ENCODE measurements at places on chromosomes 16 and 17.

DNA sequence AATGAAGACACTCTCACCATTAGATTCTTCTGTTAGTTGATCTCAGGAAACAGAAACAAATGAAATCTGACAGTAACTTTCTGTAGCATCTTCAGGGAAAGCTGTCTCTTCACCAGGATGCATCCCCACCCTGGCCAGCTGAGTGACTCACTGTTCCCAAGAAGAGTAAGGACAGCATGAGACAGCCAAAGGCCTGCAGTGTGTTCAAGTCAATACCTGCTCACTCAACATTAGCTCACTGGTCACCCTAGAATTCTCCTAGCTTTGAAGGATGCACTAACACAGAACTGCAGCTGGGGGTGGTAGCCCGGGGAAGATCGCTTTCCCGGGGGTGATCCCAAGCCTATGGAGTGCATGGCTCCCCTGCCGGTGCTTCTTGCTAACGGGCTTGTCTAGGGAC is 28.2 kb upstream of the CLEC18B start:
- DNase-seq, result no peak

- DNase-seq, result no peak
Observed at GRCh38 chr16:49620158-49620868, 235.6 kb downstream of the ZNF423 start.

DNA sequence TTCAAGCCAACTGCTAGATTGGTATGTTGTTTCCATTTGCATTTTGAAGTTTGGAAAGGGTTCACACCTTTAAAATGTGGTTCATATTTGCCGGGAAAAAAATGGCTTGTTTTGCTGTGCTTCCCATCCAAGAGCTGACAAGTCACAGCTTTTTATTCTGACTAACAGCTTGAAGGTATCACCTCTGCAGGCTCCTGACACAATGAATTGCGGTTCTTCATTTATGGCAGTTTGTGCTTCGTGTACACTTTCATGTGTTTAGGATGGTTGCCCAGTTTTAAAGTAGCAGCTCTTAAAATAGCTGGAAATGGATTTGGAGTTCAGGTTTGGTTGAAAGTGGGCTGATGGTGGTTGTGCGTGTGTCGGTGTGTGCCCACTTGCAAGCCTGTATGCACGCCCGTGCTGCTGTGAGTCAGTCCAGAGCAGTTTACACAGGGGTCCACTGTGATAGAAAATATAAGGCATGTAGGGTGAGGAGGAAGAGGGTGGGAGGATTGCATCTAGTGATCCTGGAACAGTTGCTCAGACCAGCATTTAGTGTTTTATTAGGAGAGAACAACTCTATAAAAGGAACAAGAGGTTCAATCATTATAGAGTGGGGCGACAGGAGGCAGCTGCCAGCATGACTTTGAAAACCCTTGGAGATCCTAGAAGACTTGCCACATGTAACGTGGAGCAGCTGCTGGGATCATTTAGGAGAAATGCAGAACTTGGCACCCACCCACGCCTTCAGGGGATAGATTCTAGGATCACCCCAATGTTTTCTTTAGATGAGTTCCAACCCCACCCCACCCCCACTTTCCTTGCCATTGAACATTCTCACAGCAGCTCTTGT is 108.0 kb upstream of the TBX2 start:
- DNase-seq, result no peak

DNA sequence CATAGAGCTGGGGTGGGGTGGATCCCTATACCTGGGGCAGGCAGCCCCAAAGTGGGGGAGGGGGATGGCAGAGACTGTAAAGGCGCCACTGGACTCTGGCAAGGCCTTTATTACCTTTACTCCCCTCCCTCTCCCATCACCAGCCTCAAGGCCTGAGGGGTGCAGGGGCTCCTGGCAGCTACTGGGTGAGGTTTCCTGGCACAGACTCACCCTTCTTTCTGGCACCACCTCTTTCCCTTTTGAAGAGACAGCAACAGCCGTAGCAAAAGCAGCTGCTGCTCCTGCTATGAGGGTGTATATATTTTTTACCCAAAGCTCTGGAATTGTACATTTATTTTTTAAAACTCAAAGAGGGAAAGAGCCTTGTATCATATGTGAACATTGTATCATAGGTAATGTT is 17.6 kb downstream of the RAPGEFL1 start:
- no peak for DNase-seq

DNA sequence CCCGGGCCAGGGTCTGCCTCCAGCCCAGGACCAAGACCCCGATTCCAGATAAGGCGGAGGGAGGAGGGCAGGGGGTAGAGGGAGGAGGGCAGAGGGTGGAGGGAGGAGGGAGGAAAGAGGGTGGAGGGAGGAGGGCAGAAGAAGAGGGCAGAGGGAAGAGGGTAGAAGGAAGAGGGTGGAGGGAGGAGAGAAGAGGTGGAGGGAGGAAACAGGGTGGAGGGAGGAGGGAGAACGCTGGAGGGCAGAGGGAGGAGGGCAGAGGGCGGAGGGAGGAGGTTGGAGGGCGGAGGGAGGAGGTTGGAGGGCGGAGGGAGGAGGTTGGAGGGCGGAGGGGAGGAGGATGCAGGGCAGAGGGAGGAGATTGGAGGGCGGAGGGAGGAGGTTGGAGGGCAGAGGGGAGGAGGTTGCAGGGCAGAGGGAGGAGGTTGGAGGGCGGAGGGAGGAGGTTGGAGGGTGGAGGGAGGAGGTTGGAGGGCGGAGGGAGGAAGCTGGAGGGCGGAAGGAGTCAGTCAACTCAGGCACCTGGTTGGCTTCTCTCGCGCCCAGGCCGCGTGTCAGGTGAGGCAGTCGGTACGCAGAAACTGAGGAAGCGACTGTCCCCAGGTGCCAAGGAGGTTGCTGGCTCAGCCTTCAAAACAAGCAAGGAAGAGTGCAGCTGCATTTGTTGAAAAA is 65.2 kb downstream of the KLHDC4 start:
- no peak for DNase-seq

GRCh38 chr17:66016231-66016630 is 175.7 kb downstream of the CEP112 start:
- no peak for DNase-seq

DNA sequence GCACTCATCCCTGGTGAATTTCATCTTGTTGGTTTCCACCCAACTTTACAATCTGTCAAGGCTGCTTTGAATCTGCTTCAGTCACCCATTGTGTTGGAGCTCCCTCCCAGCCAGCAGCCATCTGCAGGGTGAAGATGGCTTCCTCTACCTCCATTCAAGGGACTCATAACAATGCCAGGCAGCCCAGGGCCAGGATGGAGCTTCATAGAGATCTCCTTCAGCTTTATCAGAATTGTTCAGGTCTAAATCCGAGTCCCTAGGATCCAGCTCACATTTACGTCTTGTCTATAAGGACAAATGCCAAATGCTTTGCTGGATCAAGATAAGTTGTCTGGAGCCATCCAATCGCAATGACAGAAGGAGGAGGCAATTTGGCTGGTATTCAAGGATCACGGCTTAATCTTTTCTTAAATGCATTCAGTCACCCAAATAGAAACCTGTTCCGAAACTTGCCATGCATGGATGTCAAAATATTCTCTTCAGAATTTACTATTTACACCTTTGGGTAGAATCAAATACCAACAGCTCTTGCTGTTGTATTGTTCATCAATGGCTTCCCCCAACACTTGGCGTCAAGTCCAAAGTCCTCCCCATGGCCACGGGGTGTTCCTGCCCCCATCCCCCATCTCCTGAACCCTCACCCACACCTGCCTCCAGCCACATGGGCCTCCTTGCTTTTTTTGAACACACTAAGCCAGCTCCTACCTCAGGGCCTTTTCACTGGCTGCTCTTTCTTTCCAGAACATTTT is 3.8 kb upstream of the FAM171A2 start:
- no peak for DNase-seq

DNA sequence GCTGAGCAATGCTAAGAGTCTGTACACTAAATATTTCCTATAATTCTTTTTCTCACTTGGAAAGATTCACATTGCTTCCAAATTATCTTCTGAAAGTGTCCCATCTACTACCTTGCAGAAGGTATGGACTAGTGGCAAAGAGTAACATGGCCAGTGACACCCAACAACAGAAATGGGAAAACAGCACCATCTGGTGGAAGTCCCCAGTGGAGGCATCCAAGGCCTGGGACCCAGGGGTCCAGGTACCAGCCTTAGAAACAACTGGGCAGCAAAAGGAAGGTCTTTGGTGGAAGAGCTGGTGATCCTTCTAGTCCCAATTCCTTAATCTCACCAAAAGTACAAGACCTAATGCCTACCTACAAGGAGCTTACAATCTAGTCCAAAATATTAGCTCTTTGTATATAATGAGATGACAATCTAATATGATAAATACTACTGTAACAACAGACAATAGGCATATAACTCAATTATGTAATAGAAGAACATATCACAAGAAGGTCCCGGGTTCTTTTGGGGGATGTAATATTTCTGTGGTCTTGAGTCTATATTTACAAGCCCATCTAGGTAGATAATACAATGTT is 55.3 kb downstream of the SKAP1 start:
- no peak for DNase-seq

DNA sequence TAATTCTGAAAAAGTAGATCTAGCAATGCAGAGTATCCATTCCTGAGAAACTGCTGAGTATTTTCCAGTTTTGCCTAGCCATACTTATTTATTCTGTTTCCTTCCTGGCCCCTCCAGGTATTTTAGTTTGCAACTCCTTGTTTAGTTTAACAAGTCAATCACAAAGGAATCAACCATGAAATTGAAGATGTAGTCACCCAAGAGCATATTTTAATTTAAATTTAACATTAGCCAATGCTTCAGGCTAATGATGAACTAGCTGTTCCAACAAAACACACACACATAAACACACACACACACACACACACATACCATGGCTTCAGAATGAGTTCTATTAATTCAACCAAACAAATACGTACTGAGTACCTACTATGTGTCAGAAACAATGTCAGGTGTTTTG is 332.8 kb upstream of the ERCC4 start:
- no peak for DNase-seq

DNA sequence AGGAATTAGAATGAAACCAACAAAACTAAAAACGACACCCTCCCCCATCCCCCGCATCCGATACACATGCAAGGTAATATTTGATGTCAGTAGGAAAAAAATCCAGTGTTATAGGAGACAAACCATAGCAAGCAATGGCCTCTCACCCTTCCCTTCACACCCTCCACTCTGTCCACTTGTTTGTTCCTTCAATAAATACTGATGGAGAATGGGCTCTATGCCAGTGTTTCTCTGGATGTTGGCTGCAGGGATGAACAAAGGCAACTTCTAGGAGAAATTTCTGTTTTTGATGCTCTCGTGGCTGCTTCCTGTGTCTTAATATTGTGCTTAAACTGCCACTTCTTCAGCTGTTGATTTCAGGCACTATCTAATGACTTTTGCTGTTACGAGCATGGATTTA is 98.8 kb downstream of the WWOX start:
- no peak for DNase-seq

DNA sequence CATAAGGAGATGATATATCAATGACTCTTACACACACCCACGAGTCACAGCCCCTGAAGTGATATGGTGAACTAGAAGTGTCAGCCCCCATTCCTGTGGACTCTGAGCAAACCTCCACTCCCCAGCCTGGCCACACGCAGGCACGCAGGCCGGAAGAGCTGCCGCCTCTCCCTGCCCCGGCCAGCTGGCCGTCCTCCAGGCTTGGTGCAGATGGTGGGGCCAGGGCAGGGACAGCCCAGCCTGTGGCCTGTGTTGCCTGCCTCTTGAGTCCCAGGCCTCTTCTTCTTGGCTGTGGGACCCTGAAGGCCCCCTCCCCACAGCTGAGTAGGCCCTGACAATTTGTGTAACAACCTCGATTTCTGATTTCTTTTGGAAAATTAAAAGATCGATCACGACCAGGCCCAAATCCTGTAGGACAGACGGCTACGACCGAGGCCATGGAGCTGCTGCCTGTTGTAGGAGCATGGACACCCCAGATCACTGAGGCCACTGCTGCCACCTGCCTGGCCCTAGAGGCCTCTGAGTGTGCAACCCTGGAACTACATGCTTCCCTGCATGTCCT is 10.0 kb upstream of the MPRIP start:
- DNase-seq, result no peak

DNA sequence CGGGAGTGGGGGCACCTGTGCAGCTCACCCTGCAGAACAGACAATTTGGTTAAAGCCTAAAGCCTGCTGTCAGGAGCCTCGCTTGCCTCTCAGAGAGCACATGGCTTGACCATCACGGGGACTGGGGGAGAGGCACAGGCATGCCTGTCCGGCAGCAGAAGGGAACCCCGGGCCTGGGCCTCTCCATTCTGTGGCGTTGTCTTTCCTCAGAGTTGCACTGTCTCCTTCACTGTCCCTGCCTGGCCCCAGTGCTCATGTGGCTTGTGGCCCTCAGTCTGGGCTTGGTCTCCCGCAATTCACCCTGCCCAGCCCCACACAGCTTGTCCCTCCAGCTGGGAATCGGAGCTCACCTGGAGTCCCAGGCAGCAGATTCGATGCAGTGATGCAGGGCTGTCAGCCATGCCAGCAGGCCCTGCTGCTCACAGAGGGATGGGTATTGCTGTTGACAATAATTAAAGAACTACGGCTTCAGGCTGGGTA is 189.9 kb downstream of the SEC14L1 start:
- DNase-seq, result no peak

DNA sequence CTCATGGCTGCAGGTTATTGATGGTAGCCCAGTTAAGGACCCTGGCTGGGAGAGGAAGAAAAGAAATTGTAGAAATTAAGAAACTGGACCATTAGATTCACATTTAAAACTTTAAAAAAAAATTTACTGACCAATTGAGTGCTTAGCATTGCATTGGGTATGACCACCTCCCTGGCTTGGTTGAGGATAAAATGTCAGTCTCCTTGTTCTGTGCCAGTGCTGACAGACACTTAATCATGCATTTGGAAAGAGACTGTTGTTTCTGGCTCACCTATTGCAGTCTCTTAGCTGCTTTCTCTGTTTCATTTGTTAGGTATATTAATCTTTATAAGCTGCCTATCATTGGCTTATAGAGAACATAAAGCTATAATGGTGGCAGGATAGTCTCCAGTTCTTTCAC is 1.7 kb downstream of the MYH1 start:
- no peak for DNase-seq

DNA sequence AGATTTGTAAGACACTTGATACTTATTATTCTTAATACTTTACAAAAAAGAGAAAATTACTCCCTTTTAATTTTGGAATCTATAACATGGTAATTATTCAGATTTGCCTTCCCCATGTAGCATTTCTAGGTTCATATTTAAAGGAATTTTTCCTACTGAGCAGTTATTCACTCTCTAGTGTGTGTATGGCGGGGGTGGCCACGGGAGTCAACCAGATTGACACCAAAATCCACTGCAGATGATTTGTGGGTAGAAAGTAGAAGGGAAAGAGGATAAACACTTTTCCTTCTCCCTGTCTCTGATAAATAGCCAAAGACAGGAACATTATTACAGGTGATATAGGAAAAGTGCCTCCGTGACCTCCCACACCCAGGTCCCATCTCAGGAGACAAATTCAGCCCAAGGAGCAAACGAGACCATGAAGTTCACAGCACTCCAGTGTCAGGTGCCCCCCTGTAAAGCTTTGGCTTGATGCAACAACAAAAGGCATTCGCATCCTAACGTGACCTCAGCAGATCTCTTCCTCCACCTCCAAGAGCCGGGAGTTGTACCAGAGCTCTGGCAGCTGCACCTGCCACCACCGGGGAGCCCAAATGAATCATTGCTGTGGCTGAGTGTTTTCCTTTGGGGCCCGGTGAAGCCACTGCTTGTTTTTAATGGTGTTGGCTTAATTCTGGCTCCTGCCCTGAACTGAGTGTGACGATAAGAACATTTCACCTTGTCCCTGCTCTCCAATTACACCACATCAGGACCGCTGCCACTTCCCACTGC is 92.7 kb upstream of the NOL11 start:
- no peak for DNase-seq
